ENCODE measurements at places on chromosomes 7 and 10.
A peak's percentile ranks its signal among the peaks of the same experiment; 100 is the strongest.

GRCh38 chr10:128167926-128168520 is 41.8 kb upstream of the MKI67 start:
- DNase-seq = no peak

DNA sequence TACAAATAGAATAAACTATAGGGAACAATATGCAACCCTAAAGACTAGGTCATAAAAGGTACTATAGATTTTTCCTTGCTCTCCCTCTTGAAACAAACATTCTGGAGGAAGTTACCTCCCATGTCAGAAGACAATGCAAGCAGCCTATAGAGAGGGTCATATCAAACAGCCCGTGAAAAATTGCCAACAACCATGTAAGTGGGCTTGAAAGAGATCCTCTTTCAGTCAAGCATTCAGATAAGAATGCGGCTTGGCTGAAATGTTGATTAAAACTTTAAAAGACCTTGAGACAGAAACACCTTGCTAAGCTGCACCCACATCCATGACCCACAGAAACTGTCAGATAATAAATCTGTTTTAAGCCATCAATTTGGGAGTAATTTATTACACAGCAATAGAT is 526.6 kb upstream of the GHITM start:
- no peak for DNase-seq

GRCh38 chr7:159323359-159323758 is 178.7 kb upstream of the VIPR2 start:
- DNase-seq = no peak

GRCh38 chr7:21198921-21199320 is 229.0 kb upstream of the SP4 start:
- no peak for DNase-seq

- DNase-seq = no peak
Observed at GRCh38 chr7:116730097-116731022, 58.4 kb downstream of the MET start.

DNA sequence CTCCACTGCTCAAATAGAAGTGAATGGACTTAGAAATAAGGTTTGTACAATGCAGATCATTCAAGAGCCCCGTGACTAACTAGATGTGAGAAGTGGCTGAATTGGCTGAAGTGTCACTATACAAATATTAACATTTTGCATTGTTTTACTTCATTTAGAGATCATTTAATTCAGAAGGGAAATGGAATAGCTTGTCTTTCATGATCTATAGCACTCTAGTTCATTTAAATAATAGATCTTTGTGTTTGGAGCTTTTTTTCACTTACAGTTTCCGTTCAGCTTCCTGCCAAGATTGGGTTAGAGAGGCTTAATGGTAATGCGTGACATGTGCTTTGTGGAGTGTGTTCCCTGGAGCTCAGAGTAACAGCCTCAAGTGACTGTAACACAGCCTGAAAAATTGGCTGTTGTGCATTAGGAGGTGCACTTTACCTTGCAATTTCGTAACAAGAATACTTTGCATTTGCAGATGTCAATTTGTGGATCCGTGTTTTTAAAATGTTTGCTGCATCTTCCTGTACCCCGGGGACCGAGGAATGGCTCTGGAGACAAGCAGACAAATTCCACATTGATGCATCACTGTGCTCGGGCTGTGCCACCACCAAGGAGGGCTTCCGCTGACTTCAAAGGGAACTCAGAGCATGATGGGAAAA is 170.3 kb downstream of the NRP1 start:
- no peak for DNase-seq

DNA sequence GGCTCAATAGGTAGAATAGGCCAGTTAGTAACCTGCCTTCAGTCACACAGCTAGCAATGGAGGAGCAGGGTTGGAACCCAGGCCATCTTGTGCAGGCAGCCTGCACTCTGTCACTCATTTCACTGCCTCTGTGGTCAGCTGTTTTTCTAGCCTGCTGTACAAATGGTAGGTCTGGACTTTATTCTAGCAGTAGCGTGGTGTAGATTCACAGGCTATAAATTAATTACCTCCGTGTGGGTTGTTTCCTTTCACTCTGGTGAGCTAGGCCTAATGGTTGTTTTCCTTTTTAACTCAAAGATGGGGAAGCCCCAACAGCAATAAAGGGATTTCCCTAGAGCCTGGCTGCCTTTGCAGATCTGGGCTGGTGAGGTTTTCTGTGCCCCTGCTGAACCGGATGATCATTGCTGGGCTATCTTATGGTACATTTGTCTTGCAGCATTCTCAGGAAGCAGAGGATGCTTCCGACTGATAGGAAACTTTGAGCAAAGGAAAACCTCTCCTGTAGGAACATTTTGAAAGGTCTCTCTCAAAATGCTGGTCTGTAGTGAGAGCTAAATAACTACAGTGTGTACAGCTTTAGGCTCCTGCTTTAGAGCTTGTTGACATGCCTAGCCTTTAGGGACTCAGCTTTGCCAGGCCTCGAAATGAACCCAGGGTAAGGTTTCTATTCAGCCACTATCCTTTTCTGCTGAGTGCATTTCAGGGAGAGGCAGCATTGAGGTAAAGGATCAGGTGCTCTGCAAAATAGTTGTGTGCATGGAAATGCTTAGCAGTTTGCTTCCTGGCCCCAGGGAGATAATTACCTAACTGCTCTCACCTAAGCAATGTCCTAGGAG is 157.4 kb downstream of the ST7 start:
- DNase-seq = peak; percentile 12

DNA sequence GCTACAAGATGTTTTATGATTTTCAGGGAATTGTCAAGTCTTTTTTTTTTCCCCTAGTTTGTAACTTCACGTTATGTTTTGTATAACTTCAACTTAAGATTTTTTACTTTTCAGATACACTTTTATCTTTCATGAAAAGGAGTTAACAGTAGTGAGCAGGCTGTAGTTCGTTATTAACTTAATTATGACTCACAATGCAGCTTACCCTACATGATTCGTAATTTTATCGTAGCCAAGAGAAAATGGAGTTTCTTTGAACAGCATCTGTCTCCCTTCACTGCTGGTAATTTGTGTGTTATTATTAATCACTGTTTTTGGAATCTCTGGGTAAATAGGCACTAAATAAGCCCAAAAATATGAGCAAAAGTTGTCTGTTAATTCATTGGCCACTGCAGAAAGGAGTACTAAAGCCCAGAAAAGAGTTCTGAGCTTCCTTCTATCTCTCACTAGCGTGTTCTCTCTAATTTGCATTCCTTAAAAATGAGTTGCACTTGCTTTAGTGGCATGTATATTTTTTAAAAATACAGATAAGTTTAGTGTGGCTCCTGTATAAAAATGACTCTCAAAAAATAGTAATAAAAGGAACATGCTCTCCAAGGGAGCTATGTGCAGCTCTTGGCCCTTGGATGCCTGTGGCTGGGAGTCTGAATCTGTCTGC is 36.1 kb downstream of the RALA start:
- no peak for DNase-seq

GRCh38 chr10:130000918-130001317 is 36.8 kb upstream of the EBF3 start:
- no peak for DNase-seq

Data from stimulated activated CD4-positive, alpha-beta T cell treated with anti-CD3 and anti-CD28 coated beads, Interleukin-15, amount 100 ng/mL, for 1 hour (primary cell).